Renal cortical epithelial cell (primary cell): ENCODE measurements at places on chromosomes 12 and 14. TPM values are rescaled to one million over a fixed set of nuclear protein-coding genes. Genes with fewer than 3 reads are reported as not detected.
A peak's percentile ranks its signal among the peaks of the same experiment; 100 is the strongest.

AGAP2 gene
- total RNA-seq: under 0.01 and 0.17 TPM in 2 replicates

DPF3 gene
- 3.0 TPM in 2 replicates for total RNA-seq

GRCh38 chr12:78584695-78585094 lies 279.9 kb upstream of the SYT1 start:
- no peak for DNase-seq

DNA sequence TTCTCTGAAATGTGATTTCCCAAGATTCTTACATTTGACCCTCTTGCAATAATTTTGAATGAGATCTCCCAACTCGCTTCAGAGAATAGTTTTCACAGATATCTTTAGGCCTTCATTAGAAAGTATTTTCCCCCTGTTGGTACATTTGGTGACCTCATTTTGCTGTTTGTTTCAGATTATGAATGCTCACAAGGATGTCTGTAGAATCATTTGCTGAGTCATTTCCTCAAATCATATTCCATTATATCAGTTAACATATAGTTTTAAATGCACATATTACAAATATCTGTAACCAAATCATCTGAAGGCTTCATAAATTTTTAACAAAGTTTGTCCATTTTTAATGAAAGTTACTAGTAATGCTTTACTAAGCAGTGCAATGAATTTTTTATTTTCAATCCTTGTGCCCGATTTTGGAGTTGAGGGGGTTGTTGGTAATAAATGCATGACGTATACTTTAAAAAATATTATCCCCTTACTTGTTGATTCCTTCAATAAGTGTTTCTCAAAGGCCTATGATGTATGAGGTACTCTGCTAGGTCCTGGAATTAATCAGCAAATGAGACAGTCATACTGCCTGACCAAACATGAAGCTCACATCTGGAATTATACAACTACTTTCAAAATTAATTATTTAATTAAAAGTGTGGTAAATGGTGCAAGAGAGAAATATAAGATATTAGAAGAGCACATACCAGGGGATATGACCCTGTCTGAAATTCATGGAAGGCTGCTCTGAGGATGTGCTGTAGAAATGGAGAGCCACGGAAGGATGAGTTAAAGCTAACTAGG lies 126.9 kb upstream of the RAP1B start:
- DNase-seq: no peak

DNA sequence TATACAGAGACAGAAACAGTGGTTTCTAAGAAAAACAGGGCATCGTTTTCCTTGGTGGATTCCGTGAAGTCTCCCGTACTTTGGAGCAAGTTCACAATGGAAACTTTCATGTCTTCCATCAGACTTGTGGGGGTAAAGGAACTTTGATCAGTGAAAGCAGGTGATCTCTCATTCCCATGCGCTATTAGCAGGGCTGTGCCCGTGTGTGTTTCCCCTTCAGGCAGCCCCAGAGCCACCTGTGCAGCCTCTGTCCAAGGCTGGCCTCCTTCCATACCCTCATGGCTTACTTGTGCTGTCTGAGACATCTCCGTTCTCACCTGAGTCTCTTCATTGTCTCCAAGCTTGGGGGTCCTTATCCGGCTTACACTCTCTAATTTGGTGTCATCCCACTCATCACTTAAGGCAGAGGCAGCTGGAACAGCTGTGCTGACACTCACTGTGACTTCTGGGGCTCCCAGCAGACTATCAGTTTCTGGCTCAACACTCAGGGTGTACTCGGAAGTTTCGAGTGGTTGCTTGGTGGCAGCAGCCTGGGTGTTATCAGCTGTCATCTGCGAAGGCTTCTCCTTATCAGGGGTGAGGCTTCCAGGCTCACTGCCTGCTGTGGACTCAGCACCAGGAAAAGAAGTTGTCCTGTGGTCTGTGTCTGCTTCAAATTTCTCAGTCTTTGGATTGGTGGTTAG lies 13.8 kb downstream of the ARMH4 start:
- no peak for DNase-seq

LRP6 gene
- 25.9 and 79.1 TPM in 2 replicates for total RNA-seq

GARIN6 gene
- total RNA-seq: not detected in 2 replicates

PLBD1 gene
- total RNA-seq: 9.0 and 12.0 TPM in 2 replicates

GRCh38 chr14:71597955-71598660 lies 334.1 kb upstream of the RGS6 start:
- DNase-seq: no peak

CLEC2A gene
- not detected in 2 replicates for total RNA-seq

ARHGEF40 gene
- 42.0 and 64.4 TPM in 2 replicates for total RNA-seq

NPAS3 gene
- total RNA-seq: 0.70 TPM in 1 of 2 replicates, not detected in the other

GRCh38 chr12:3761116-3761735 lies 8.3 kb upstream of the CRACR2A start:
- no peak for DNase-seq

TSPAN19 gene
- 0.15 TPM in 1 of 2 replicates, not detected in the other for total RNA-seq

ST8SIA1 gene
- 0.20 and 0.52 TPM in 2 replicates for total RNA-seq

- peak; percentile 69 for DNase-seq
Observed at GRCh38 chr14:34872822-34873588, 2.2 kb downstream of the BAZ1A start.

- peak; percentile 43 for DNase-seq
Observed at GRCh38 chr14:73176685-73177084, 40.4 kb downstream of the PSEN1 start.

DNA sequence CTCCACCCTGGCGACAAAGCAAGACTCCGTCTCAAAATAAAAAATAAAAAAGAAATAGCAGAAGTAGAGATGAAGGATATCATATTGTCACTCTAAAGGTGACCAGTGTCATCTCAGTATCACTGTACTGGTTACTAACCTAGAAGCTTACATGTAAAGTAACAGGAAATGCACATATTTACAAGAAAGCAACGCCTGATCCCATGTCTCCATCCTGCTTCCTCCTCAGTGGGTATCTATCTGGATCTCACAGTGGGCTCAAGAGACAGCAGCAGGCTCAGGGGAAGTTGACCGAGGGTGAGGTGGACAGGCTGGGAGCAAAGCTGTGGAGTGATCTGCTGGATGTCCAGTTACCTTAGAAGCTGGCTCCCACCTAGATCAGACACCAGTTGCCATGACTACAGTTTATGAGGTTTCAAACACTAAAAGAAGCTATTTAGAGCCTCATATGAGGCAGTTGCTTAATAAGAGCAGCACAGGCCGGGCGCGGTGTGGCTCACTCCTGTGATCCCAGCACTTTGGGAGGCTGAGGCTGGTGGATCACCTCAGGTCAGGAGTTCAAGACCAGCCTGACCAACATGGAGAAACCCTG lies 10.5 kb downstream of the MTRFR start:
- DNase-seq: peak; percentile 33

DNA sequence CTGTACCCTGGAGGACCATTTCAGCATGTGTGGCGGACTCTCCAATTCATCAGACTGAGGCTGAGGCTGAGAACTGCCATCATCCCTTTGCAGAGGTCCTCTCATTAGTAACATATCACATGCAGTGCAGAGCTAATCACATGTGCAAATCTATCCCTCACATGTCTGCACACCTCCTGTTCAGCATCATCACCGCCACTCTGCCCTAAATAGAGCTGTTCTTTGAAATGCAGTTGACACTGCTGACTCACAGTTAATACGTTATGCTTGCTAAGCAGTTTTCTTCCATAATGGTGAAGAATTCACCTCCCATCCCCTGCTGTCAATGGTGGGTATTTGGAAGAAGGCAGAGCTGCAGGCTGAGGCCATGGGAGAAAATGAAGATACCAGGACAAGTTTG lies 85.0 kb upstream of the ANO2 start:
- no peak for DNase-seq

GRCh38 chr12:66103016-66103913 lies 27.3 kb downstream of the LLPH start:
- no peak for DNase-seq

DNA sequence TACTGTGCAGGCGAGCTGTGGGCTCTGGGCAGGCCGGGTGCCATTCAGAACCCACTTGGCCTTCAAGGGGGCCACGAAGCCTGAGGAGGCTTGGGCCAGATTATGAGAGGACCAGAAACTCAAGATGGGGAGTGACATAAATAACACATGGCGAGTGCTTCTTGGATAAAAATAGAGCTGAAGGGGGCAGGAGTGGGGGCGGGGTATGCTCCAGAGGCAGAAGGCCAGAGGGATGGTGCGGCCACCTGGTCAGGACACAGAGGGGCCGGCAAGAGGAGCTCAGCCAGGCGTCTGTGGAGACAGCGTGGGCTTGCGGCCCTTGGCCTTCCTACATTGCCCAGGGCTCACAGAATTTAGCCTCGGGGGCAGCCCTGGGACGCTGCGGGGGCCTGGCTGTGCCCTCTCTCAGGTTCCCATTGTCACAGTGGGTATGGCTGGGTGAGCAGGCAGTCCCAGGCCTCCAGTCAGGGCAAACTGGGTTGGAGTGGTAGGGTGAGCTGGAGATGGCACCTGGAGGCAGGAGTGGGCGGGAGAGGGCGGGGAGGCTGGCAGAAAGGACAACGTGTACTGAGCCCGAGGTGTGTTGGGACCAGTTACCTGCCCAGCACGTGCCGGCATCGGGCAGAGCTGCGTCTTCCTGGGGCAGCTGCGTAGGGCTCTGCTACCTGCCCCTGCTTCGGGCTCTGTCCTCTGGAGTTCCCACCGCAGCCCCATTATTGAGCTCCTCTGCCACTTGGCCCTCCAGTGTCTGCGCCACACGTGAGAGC lies 7.4 kb upstream of the SLC25A29 start:
- DNase-seq: no peak

CCDC38 gene
- total RNA-seq: 0.10 TPM in 1 of 2 replicates, not detected in the other

GRCh38 chr12:14157088-14157747 lies 175.8 kb upstream of the GRIN2B start:
- DNase-seq: no peak

POTEG gene
- not detected in 2 replicates for total RNA-seq

PRB2 gene
- total RNA-seq: not detected in 2 replicates

CCDC177 gene
- total RNA-seq: not detected in 2 replicates

- no peak for DNase-seq
Observed at GRCh38 chr14:65210822-65211182, 108.5 kb upstream of the MAX start.

GRCh38 chr14:24774187-24774915 lies 140.4 kb upstream of the GZMB start:
- no peak for DNase-seq

DNA sequence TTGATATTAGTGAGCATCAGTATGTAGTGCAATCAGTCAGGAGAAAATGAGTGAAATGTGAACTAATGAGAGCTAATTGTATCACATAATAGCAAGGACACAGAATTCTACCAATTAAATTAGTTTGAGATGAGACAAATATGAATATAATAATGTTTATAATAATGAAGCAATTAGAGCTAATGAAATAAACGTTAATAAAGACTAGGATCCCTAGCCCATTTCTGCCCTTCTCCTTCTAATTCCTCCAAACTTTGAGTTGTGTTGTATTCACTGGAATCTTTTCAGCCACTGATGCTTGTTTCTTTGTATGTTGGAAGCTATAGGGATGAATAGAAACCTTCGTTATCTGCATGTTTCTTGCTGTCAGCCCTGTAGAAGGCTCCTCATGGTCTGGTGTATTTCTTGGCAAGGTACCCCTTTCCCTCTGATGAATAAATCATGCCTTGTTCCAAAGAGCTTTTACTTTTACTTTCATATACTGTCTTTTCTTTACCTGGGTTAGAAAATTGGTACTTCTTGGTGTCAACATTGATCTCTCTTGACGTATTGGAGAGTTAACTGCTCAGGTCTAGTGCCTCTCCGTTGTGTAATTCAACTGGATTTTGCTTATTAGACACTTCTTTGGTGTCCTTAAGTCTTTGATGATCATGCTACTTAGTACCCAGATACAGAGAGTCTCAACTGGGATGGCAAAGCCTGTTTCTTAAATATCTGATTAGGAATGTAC lies 154.8 kb downstream of the PTCSC3 start:
- peak; percentile 2 for DNase-seq

- DNase-seq: no peak
Observed at GRCh38 chr12:115660211-115660805, 617.2 kb downstream of the MED13L start.

- DNase-seq: no peak
Observed at GRCh38 chr12:84772281-84772680, 140.3 kb downstream of the SLC6A15 start.

- no peak for DNase-seq
Observed at GRCh38 chr12:115619889-115620288, 657.6 kb downstream of the MED13L start.

GRCh38 chr12:7907009-7907408 lies 29.0 kb downstream of the SLC2A3 start:
- peak; percentile 40 for DNase-seq

DNA sequence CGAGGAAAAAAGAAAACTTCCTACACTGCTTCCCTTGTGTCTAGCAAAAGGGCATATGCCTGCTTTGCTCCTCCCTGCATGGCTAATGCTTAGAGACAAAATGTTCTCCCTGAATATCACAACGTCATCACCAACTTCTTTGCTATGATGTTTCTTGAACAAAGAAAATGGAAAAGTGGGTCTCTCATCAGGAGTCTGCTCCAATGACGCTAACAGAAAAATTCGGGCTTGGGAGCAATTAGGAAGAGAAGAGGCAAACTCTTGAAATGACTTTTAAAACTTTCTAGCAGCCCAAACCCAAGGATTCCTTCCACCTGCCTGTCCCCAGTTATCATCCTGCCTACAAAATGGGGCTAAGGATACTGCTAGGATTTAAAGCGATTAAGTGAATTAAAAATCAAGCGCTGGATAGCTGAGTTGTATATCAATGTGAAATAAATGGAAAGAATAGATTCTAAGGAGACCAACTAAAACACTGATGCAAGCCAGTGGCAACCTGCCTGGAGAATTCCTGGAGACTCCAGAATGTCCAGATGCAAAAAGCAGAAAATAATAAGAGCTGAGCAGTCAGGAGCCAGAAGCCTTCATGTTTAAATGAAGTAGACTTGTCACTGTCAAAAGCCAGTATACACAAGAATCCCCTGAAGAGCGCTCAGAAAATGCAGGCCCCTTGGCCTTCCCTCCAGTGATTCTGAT lies 183.8 kb downstream of the DPF3 start:
- no peak for DNase-seq

DNA sequence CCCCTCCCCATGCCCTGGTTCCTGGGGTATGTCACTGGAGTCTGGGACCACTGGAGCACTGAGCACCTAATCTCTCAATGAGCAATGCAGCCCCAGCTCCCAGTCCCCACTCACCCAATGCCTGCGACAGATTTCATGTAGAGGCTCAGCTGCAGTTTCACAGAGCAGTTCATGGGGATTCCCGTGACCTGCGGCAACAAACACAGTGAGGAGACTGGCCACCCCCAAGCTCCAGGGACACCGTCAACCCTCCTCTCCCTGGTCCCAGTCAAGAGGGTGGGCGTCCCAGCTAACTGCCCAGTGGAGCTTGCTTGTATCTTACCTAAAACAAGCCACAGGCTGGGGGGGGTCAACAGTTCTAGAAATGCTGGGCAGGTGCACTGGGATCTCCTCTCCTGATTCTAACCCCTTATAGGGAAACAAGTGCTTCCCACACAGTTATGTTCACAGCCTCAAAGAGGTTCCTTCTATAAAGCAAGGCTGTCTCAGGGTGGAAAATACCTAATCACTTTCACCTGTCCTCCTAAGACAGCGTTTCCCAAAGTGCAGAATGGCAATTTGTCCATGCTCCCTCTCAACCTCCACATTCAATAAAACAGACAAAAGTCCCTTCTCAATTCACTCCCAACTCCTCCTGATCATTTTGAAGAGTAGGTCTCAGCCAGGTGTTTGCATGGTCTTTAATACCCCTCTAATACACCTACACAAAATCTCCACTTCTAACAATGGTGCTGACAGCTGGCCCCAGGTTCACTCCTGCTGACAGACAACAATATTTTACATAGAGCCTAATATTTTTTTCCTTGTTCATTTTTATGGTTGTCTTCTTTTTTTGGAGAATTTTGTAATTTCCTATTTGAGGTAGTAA lies 68.3 kb downstream of the SCARB1 start:
- no peak for DNase-seq

GRCh38 chr12:83818881-83819280 lies 1093.7 kb downstream of the SLC6A15 start:
- peak; percentile 2 for DNase-seq
